ENCODE measurements at places on chromosomes 7 and 10.

DNA sequence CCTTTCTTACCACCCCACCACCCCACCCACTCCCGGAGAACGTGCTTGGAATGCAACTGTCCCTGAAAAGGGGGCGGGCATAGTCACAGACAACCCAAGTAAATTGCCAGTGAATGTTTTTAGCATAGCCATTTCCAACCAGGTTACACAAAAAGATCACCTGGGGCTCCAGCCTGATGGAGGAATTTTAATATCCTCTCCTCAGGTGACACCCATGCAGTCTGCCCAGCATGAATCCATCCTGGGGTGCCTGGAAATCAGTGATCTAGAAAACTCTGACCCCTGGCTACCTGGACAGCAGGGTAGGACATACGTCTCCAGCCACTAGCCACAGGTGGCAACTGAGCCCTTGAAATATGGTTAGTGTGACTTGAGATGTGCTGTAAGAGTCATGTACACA is 61.1 kb downstream of the SORBS1 start:
- DNase-seq = no peak

DNA sequence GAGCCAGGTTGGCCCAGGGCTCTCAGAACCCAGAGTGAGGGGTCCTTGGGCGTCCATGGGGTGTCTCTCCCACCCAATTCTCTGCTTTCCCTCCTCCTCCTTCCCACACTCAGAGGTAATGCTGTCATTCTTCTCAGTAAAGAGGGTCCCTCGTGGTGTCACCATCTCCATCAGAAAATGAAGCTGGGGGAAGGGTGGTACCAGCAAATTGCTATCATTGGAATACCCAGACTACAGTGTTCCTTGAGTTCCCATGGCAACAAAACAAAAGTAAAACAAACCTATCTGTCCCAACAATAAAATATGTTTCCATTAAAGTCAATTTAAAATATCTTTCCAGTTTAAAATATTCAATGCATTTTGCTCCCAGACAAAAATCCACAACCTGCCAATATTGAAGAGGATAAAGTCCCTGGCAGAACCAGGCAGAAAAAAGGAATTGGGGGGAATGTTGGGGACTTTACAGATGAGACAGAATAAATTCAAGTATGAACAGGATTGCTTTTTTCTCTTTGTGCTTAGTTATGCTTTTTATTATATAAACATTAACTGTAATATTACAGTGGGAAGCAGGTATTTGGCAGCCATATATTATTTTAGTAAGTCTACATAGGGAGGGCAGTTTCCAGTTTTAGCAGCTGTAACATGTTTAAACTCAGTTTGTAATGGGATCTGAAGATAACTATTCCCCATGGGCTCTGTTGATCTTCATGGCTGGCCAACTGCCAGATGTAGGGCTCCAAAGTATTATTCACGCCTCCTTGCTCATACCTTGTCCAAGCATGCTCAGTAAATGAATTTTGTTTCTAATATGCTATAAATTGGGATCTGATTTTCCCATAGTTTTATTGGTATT is 182.1 kb downstream of the ARID5B start:
- DNase-seq = peak; percentile 35

GRCh38 chr10:26172131-26172530 is 44.4 kb upstream of the GAD2 start:
- no peak for DNase-seq

DNA sequence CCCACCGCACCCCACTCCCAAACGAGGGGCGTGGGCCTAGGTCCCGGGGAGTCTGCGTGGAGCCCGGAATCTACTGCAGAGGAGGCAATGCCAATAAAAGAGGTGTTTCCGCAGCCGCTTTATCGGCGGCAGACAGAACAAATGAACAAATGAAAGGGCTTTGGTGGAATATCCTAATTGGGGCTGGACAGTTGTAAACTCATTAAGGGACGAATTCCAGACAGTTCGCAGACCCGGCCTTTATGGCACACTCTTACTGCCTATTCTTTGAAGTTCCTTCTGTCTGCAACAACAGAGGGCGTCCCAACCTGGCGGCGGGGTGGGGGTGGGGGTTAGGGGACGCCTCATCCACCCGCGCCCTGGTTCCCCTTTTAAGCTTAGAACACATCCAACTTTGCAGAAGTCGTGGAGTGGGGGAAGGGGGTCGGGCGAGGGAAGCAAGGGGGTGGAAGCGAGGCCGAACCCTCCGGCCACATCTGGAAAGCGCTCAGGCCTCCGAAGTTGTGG is 4.1 kb downstream of the HOXA9 start:
- peak; percentile 86 for DNase-seq

- DNase-seq = no peak
These were observed 433.2 kb downstream of the TNS3 start for GRCh38 chr7:47148536-47149207.

DNA sequence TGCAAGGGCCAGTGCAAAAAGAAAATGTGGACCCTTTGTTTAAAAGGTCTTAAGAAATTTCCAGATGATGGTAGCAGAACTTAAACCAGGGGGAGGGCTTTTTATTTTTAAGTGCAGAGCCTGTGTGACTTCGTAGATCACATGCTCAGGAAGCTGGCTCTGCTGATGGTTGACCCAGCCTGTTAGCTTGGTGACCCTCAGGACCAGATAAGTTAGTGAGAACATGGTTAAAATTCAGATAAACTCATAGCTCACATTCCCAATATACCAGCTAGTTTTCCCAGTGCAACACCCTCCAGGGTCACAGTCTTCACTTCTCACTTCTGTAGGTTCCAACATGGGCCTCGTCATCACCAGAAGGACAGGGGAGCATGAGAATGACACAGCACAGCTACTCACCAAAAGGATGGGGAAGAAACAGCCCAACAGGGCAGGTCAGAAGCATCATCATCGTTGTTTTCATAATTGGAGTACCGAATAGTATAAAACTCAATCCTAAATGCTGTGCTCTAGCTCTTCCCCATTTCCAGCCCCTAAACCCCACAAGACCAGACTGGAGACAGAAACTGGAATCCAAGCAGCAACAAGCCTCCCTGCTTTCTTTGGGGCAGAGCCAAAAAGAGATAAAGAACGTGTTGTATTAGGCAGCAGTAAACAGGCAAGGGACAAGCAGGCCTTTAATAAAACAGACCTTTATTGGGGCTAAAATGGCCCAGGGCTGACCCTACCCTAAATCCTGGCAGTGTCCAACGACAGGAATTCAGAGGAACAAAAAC is 102.2 kb upstream of the ANKRD1 start:
- DNase-seq = no peak

Data from right kidney (tissue), 9 donors.